ENCODE measurements at places on chromosomes 1 and 21.

- DNase-seq = no peak
Observed at GRCh38 chr1:193437785-193438184, 251.4 kb upstream of the B3GALT2 start.

GRCh38 chr1:83029050-83029449, 969.9 kb downstream of the TTLL7 start:
- DNase-seq = no peak

- DNase-seq = no peak
Observed at GRCh38 chr1:243230914-243231313, 24.2 kb downstream of the CEP170 start.

DNA sequence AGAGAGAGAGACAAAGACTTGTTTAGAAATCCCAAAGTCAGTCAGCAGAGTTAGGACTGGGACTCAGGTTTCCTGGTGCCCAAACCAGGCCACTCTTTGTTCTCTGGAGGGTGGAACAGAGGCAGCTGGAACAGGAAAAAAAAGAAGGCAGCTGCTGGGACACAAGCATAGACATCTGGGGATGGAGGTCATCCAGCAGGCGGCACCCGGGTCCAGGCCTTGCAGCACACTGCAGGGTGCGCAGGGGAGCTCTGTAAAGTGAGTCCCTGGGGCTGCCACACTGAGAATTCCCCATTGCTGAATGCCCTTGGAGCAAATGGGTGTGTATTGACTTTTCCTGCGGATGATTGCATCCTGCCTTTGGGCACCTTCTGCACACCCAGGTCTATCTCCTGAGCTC, 222.9 kb upstream of the CSF3R start:
- DNase-seq = no peak

DNA sequence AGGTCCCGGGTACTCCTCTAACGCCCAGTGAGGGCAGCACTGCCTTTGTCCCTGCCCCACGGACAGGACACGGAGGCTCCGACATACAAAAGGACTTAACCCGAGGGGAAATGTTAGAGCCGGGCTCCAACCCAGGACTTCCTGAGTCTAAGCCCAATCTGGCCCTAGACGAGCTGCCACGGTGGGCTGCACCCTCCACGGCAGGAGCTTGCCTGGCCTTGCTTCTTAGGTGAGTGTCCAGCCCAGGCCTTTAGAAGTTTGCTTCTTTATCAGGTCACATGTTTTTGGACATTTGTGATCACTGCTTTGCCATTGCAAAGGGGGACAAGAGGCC, 11.0 kb upstream of the TMEM200B start:
- DNase-seq = no peak

DNA sequence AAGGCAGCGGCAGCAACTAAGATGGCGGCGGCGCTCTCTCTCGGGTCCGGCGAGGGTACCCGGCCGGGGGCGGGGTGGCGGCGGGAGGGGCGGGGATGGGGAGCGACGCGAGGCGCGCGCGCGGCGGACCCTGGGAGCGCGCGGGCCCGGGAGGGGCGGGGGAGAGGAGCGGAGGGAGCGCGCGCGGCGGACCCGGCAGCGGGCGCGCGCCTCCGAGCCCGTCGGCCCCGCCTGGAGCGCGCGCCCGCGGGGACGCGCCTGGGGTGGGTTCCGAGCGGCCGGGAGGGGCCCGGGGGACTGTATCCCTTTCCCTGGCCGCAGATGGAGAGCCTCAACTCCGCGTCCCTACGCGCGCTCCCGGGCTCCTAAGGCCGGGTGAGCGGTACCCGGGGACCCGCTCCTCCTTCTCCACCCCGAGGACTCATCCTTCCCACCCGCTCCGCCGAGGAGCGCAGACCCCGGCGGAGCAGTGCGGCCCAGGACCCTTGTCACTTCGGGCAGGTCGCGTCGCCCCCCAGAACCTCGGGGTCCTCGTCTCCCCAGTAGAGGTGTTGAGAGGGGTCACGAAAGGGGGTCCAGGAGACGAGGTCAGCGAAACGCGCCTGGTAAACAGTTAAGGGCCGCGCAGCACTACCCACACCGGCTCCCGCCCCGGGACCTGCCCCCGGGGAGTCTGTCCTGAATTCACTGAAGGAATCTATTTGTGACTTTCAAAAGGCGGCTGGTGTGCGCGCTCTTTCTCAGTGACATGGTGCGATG, at the start of gene CLSTN1:
CLSTN1 (minus strand) TSS at position 23 of the 759 bp plus-strand sequence. CDS start 232 bp downstream, outside the sequence.
- peak; percentile 75 for DNase-seq

GRCh38 chr1:221097479-221098281, 218.4 kb downstream of the HLX start:
- DNase-seq = no peak

GRCh38 chr1:109769330-109770078, 5.8 kb upstream of the EPS8L3 start:
- no peak for DNase-seq

DNA sequence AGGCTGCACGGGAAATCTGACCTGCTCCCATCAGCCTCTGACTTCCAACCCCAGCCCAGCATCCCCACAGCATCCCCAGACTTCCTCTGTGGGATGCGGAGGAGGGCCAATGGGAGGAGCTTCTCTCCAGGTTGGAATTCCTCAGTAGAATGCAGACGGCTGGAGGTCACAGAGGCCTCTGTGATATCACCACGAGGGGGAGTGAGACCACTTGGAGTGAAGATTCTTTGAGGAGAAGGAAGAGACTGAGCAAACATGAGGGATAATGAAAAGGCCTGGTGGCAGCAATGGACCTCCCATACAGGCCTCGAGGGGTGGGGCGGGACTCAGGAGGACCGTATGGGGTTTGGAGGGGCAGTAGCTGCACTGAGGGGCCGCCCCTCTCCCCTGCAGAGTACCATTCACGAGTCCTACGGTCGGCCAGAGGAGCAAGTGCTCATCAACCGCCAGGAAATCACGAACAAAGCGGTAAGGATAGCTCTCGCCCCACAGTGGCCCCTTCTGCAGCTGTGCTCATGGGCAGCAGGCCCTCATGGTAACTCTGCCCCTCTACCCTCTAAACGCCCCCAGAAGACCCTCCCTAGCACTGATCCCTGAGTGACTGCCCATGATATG, at the start of gene CATSPER4:
CATSPER4 (plus strand) TSS at position 230 of the 615 bp plus-strand sequence; CDS start at position 256, 26 bp downstream.
- no peak for DNase-seq

- DNase-seq = no peak
Observed at GRCh38 chr1:53561503-53562105, 102.4 kb downstream of the DMRTB1 start.

DNA sequence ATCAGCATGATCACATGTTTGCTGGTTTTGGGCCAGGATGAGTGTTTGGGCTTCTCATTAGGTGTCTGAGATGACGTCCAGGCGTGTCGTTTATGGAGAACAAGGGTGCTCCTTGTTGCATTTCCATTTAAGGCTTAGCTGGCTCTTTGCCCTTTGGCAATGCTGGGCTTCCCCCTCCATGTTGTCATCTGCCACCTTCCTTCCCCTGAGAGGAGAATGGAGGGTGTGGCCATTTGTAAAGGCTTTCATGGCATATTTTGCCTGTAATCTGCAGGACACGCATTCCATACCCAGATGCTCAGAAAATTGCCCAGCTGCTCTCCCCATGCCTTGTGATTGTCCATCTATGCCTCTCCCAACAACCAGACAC, 27.7 kb downstream of the PKP1 start:
- no peak for DNase-seq

DNA sequence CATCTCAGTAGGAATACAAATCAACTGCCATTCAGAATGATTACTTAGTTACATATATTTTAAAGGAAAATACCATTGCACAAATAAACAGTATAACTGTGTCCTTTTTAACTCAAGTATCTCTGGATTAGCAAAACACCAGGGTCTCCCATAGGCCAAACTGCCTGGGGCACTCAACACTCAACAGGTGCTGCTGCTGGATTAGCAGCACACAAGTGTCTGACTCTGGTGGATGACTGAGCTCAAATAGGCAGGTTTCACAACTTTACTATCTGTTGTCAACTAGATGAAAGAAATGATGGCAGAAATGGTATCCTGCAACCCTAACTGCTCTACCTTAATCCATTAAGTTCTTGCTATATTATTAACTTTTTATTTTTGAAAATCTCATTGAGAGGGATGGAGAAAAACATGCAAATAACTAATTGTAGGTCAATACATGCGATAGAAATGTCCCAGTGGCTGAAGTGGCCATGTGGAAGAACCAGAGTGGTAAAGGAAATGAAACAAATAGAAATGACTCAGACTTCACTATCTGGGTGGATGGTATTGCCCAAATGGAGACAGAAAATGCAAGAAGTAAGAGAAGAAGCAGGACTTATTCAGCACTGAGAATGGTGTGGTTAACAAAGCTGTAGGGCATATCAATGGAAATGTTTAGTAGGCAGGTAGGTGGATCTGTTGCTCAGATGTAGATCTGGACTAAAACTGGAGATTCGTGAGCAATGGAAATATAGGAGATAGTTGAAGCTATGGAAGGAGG, 90.8 kb upstream of the CCDC190 start:
- DNase-seq = no peak

DNA sequence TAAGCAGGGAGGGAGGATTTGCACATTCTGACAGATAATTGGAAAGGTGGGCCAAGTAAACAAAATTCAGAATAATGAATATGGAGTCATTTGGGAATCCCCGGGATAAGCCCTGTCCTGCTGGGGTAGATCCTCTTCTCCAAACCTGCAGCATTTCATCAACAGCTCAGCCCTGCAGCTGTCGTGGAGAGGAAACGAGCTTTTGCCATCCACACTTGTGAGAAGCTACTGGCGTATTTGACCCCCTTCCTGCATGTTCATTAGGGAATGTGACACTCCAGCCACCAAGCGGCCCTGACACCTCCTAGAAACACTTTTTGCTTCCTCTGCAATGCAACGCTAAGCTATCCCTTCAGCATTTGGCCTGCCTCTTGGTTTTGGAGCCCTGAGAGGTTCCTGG, 8.0 kb upstream of the LEFTY2 start:
- DNase-seq = no peak

GRCh38 chr1:208977012-208977411, 606.5 kb upstream of the CAMK1G start:
- no peak for DNase-seq

DNA sequence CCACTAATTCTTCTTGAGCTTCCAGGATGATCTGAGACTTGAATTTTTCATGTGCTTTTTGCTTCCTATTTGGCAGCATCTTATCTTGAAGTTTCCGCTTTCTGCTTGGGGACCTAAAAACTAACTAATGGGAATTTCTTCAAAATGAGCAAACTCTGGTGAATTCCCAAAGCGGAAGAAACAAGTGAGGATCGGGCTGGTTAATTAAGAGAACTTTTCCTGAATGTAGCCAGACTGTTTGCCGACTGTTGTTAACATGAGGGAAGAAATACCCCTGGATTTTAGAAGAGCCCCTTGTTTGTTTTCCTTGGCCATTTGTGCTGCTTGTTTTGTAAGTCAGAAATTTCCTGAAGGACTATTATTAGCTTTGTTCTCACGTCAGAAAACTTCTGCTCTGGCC, 6.1 kb upstream of the SELE start:
- DNase-seq = no peak

DNA sequence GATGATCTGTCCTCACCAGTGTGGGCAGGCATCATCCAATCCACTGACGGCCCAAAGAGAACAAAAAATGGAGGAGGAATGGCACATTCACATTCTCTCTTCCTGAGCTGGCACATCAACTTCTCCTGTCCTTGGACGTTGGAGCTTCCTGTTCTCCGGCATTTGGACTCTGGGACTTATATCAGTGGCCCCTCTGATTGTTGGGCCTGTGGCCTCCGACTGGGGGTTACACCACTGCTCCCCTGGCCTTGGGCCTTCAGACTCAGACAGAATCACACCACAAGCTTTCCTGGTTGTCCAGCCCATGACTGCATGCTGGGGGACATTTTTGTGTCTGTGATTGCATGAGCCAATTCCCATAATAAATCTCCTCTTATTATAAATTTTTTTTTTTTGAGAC, 20.1 kb downstream of the IFNLR1 start:
- DNase-seq = no peak

DNA sequence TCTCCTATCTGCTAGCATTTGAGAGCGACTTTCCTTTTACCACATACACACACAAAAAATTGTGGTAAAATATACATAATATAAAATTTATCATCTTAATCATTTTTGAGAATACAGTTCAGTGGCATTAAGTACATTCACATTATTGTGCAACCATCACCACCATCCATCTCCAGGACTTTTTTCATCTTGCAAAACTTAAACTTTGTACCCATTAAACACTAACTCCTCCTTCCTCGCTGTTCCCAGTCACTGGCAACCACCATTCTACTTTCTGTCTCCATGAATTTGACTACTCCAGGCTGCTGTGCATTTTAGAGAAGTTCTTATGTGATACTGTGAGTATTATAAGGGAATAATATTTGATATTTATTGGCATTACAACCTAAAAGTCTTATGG, 181.3 kb downstream of the C1orf21 start:
- DNase-seq = no peak

- no peak for DNase-seq
Observed at GRCh38 chr1:168963601-168964000, 142.9 kb upstream of the ATP1B1 start.

DNA sequence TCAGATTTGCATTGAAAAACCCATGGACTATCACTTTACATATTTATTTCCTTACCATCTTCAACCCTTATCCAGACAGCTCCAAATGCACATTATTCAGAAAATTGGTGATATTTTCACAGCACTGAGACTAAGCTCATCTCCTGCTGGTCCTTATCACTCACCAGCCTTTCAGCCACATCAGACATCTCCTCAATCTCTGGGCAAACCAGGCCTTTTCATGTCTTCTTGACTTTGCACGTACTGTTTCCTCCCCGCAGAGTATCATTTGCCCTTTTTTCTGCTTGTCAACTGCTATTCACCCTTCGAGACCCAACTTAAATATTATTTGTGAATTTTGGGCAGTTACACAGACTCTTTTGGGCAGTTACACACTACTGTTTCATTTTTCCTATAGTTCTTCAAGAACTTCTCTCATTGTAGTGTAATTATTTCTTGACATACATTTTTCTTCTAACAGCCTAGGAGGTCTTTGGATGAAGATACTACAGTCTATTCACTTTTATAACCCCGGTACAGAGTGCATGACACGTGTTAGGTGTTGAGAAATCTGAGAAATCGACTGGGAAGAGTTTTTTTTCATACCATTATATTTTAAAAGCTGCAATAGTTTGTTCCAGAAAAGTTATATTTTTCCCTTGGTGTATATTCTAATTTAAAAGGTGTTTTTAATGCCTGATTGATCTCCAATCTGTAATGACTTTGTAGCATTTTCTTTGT, 98.0 kb downstream of the FGGY start:
- no peak for DNase-seq

GRCh38 chr1:155251566-155251965, 3.7 kb downstream of the ENTREP3 start:
- DNase-seq = no peak

DNA sequence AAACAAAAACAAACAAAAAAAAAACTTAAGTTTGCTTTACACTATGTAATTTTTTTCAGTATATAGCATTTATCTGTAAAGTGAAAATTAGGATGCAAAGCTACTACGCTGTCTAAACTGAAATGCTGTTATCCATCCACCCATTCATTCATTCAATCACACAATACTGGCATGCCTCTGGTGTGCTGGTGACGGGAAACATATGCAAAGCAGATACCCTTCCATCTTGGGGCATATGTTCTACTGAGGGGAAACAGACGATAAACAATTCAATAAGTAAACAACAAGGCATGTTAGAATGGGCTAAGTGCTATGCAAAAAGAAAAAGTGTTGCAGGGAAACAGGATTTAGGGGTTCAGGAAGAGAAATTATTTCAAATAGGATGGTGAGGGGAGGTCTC, 3.2 kb downstream of the CLSTN1 start:
- DNase-seq = no peak

Measured in stimulated activated CD4-positive, alpha-beta T cell treated with anti-CD3 and anti-CD28 coated beads, Interleukin-1b, Interleukin-23, amount 100 ng/mL, for 1 hour (primary cell).